ENCODE measurements at places on chromosomes 3 and 15.

- no peak for ATAC-seq
Measured at GRCh38 chr3:112900113-112900512, 53.4 kb upstream of the CD200R1L start.

GRCh38 chr3:197487911-197488391, 67.8 kb downstream of the BDH1 start:
- ATAC-seq = no peak

DNA sequence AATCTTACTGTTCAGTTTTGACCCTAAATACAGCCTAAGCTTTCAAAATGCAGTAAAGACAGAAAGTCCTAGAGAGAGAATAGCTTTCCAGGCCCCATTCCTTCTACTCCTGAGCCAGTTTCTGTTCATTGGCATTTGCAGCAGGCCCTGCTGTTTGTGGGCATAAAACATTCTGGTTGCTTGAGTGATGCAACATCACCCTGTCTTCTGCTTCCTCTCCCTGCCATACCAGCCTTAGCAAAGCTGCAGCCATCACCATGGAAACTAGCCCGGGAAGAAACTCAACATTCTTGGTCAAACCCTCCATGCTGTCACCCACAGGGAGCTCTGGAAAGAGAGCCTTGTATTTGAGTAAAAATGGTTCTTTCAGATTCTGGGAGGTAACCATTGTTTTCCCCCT, 325.7 kb downstream of the MAGI1 start:
- no peak for ATAC-seq

- ATAC-seq = no peak
Measured at GRCh38 chr3:74403307-74403706, 211.2 kb downstream of the CNTN3 start.

DNA sequence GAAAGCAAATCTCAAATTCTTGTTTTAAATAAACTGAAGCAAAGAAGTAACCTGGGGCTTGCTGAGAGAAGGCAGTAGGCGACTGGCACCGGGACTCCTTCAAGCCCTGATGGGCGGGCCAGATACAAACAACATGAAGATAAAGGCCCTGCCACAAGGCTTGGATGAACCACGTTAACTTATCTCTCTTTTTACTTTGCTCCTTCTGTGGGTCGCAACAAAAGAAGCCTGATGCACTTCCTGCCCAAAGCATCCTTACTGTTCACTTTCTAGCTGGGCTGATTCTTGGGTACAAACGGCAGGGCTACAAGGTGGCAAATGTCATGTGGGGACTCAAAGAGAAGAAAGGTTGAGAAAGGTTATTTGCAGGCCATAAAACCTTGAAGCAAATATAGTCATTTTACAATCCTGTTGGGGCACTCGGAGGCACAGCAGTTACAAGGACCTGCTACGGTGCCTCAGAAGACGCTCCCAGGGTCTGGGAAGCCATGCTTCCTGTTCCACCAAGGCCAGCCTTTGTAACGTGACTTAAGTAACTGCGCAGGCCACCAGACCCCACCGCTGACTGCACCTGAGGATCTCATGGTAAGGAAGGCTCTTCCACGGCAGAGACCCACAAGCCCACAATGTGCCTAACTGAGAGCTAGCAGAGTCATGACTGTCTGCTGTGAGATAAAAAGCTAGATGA, 71.1 kb downstream of the CHSY1 start:
- no peak for ATAC-seq

GRCh38 chr3:113758389-113759024, 11.7 kb downstream of the ATP6V1A start:
- no peak for ATAC-seq

- ATAC-seq = no peak
Measured at GRCh38 chr3:156750191-156750873, 75.8 kb upstream of the LEKR1 start.

DNA sequence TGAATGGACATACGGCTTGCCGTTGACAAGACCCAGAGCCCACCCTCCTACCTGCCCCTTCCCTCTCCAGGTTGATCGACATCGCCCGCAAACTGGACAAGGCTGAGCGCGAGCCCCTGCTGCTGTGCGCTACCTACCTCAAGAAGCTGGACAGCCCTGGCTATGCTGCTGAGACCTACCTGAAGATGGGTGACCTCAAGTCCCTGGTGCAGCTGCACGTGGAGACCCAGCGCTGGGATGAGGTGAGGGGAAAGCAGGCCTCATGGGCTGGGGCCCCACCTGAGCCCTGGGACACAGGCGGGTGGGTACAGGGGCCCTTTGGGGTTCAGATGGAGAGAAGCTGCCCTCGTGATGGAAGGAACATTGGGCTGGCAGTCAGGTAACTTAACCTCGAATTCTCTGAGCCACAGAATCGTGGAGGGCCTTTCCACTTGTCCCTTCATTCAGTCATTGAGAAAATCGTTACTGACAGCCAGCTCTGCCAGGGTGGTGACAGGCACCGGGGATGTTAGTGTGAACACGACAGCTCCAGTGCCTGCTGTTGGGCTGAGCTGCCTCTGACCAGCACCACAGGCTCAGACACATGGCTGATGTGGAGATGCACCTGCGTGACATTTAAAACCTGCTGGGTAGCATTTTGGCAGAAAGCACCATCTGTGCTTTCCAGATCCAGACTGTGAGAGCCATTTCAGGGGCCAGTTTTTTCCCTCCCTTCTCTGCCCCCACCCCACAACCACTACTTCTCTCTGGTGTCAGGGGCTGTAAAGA, 25.6 kb upstream of the RHO start:
- no peak for ATAC-seq

GRCh38 chr15:89442671-89443307, 53.6 kb downstream of the RHCG start:
- ATAC-seq = no peak

GRCh38 chr3:45763303-45763675, 33.0 kb downstream of the SLC6A20 start:
- no peak for ATAC-seq

DNA sequence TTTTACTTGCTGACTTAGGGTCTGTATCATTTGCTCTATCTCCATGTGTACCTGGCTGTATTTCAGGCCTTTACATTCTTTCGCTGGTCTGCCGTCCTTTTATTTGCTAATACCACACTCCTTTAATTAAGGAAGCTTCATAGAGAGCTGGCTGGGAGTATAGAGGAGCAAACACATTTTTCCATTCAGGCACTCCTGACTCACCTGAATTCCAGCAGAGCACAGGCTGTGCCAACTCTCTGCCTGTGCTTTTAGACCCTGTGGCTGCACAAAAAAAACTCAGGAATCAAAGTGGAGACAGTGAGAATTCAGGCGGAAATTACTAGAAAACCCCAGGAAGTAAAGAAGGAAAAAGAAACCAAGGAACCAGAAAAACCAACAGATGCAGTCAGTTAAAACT, 29.0 kb upstream of the ATP10A start:
- no peak for ATAC-seq

DNA sequence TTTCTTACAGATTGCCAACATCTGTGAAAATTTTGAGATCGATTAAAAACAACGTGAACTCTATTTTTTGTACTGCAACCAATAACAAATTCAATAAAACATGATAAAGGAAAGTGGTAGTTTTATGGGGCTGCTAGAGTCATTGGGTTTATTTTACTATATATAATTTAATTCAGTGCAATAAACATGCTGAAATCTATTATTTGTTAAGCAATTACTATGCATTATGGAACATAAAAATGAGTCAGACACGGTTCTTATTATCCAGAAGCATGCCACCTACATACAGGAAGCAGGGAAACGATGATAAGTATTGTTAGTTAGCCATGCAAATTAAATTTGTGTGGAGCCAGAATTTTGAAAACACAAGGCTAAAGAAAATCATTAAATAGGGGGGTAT, 27.2 kb downstream of the NPHP3 start:
- ATAC-seq = no peak

- no peak for ATAC-seq
Measured at GRCh38 chr3:195240939-195241338, 30.0 kb downstream of the XXYLT1 start.

DNA sequence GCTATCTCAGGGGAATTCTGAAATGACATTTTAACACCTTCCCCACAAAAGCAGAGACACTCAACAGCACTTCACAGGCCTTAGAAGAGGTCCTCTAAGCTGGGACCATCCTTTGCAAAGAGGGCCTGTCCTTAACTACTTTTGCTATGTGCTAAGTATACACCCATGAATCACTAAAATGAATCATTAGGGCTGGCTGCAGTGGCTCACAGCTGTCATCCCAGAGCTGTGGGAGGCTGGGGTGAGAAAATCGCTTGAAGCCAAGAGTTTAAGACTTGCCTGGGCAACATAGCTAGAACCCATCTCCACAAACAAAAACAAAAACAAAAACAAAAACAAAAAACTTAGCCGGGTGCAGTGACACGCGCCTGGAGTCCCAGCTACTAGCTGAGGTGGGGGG, 53.9 kb upstream of the MELTF start:
- peak; percentile 88 for ATAC-seq

DNA sequence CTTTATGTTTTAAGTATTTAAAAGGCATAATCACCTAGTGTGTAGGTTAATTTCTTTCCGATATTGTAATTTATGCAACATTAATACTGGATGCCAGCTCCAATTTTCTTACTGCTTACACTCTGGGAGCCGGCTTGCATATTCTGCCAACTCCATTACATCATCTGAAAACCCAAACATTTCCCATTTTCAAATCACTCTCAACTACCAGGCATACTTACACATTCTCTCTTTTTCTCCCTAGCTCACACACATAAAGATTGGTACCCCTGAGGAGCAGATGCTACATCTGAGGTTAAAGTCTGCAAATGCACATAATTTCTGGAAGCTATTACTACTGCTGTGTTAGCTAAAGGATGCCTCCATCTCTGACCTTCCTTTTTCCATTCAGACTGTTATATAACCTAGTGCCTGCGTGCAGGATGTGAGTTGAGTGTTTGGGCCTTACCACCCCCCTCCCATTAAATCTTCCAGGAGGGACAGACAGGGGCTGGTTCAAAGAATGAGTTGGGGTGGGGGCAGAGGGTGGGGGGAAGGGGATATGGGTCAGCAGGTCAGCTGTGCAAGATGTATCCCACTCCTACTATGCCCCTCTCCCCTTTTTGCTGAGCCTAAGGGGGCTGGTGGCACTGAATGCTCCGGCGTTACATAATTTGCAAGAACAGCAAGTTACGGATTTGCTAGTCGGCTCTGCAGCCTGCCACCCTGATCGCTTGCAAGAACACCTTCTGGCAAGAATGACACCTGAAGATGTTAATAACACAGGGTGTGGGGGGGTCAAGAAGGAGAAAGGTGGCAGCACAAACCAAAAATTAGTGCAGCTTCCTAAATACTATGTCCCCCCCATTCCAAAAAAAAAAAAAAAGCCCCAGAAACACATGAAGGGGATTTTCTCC, 2.5 kb downstream of the RORA start:
- no peak for ATAC-seq

DNA sequence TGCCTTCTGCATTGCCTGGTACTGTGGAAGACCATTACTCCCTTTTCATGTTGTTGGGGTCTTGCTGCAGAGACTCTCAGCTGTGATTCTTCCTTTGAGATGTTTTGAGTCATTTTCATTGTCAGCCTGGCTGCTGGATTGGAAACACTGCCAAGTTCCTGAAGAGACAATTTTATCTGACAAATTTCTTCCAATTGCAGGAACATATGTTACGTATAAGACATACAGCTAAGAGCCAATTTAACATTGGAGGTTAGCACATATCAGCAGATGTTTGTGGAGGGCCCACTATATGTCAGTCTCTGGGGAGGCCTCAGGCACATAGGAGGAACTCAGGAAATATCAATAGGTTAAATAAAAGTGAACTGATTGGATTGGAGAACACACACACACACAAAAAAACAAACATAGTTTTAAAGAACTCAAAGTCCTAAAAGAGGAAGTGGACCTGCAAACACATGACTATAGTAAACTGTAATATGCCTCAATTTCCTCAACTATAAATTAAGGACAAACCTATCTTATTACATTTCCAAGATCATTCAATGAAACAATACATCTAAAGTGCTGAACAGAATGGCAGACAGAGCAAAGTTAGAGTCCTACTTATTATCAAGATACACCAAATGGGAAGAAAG, 172.3 kb downstream of the MYRIP start:
- no peak for ATAC-seq

GRCh38 chr15:94844538-94845389, 613.4 kb downstream of the MCTP2 start:
- ATAC-seq = no peak

DNA sequence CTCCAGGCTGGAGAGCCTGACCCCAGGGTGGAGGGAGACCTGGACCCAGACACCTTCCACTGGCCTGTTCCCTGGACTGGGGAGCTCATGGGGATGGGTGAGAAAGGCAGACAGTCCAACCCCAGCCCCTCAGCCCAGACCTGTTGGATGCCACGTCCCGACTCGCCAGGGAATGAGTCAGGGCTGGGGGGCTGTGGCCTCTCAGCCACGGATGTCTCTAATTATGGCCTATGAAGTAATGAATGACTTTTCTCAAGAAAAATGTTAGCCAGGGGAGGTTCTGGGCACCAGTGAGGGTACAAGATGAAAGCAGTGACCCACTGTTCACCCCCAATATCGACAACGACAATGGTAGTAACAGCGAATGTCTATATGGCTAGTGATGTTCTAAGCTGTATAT, 107.0 kb upstream of the RPL32 start:
- no peak for ATAC-seq

DNA sequence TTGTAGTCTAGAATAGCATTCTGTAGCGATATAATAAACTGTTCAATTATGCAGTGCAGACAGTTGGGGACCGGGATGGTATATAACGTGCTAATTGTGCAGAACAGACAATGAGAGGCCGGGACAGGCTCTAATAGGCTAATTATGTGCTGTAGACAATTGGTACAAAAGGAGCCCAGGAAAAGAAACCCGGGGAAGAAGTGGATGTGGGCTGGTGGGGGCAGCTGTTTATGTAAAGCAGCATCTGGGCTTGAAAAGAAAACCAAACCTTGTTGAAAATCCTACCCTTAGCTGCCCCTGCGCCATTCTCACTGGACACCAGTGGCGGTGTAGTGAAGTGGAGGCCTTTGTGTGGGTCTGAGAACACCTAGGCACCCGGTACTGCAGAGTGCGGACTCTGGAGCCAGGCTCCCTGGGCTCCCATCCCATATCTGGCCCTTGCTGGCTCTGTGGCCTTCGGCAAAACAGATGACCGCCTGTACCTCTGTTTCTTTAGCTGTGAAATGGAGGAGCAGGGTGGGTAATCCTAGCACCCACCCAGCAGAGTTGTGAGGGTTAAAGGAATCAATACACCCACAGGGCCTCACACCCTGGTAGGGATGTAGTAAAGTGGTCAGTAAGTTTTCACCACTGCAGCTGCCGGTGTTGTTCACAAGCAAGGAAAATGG, 51.5 kb downstream of the CMTM6 start:
- no peak for ATAC-seq

DNA sequence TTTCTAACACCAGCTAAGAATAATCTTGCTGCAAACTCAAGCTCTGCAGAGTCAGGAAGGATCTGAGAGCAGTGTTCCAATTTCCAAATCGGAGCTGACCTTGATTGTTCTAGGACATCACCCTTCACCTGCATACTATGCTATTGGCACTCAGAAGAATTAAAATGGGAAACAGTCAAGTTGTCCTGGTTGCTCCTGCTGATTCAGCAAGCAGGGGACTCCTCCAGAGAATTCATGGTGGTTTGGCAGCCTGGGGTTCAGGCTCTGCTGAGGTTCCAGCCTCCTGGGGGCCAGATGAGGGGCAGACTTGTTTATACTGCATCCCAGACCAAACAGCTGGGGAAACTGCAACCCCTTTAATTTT, 213.7 kb upstream of the ADAMTS9 start:
- ATAC-seq = no peak

GRCh38 chr15:55546718-55547117, 38.7 kb upstream of the DNAAF4 start:
- ATAC-seq = no peak
